ENCODE measurements at places on chromosomes 7 and 10.

DNA sequence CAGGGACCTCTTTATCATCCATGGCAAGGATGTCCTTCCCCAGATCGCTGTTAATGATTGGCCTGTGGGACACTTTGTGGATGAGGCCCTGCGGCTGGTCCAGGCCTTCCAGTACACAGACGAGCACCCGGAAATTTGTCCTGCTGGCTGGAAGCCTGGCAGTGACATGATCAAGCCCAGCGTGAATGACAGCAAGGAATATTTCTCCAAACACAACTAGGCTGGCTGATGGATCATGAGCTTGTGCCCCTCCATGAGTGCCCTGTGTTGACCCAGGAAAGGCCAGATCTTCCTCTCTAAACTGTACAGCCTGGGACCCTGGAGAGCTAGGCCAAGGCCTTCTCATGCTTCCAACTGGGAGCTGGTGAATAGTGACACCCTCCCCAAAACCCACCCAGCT is 124.1 kb downstream of the CUL2 start:
- no peak for DNase-seq

DNA sequence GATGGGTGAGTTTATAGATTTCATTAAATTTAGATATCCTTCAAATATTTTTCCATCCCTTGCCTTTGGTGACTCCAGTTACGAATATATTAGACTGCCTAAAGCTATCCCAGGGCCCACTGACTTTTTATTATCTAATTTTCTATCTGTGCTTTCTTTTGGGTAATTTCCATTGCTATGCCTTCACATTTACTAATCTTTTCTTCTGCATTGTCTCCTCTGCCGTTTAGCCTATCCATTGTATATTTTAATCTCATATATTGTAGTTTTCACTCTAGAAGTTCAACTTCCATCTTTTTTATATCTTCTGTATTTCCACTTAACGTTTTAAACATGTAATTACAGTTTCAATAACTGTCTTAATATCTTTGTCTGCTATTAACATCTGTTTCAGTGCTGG is 78.6 kb upstream of the HDAC9 start:
- DNase-seq: no peak

GRCh38 chr10:844552-844951 is 87.0 kb downstream of the LARP4B start:
- no peak for DNase-seq

DNA sequence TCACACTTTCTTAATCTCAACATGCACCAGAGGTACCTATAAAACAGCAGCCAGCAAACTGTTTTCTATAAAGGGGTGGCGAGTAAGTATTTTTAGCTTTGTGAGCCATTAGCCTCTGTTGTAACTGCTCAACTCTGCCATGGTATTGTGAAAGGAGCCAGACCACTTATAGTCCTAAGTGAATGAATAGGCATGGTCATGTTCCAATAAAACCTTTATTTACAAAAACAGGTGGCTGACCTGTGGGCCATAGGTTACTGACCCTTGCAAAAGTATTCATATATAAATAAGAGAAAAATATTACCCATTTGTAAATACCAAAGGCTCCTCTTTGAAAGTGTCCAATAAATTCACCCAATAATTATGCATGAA is 50.3 kb downstream of the ICA1 start:
- DNase-seq: no peak

- no peak for DNase-seq
These were observed 137.7 kb upstream of the MDFIC start for GRCh38 chr7:114784177-114784576.

- DNase-seq: no peak
These were observed 252.5 kb downstream of the PAXIP1 start for GRCh38 chr7:154750353-154750801.

GRCh38 chr10:62662486-62662885 is 142.0 kb upstream of the ADO start:
- no peak for DNase-seq

DNA sequence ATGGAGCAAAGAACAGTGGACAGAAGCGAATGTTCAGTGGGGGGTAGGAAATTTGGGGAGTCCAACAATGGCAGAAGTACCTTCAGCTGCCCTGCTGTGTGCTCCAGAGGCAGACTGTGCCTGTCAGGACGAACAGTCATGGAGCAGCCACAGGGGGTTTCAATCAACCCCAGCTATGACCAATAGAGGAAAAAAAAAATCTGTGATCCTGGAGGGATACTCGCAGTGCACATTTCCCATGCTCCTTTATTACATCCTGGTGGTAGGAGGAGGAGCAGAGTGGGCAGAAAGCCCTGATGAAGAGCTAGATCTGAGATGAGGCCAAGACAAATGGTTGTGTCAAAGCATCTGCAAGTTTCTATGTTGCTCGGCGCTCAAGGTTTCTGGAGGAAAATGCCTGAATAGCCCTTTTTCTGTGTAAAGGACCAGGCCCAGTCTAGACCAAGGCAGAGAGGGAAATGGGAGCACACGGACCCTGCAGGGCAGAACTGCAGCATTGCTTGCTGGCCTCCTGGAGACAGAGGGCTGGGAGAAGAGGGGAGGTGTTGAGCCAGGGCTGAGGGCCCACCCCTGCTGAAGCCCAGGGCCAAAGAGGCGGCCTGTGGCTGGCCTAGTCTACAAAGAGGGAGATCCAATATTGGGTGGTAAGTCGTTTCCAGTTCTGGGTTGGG is 201.5 kb downstream of the GRID1 start:
- DNase-seq: no peak

DNA sequence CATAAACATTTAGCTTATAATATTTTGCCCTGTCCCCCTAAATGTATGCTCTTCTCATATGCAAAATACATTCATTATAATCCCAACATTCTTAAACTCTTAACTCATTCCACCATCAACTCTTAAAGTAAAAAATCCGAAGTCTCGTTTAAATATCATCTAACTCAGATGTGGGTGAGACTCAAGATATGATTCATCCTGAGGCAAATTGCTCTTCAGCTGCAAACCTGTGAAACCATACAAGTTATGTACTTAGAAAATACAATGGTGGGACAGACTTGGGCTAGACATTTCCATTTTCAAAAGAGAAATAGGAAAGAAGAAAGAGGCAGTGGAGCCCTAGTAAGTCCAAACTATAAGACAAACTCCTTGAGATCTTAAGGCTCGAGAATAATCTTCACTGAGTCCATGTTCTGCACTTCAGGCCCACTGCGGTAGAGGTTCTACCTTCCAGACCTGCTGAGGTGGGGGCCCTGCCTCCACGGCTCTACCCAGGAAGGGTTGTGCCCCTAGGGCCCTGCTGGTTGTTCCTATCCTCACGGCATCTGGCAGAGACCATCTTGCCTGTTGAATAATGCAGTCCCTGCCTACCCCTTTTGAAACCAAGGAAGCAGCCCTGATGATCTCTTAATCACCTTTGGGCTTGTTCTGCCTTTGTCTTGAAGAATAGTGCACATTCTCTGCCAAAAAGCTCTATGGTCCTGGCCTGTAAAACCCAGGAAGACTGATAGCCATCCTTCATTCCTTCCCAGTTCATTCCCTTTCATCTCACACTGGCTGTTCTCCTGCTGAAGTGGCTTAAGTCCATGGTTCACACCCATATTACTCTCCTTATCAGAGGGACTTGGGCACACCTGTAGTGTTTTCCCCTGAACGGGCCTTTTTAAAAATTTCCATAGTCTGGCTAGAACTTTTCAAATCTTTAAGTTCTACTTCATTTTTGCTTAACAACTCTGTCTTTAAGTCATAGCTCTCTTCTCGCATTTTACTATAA is 37.3 kb downstream of the INPP5F start:
- no peak for DNase-seq

GRCh38 chr10:3763852-3764625 is 21.0 kb downstream of the KLF6 start:
- no peak for DNase-seq
